ENCODE measurements at places on chromosomes 4 and X. TPM values are rescaled to one million over a fixed set of nuclear protein-coding genes. Genes with fewer than 3 reads are reported as not detected.
A peak's percentile ranks its signal among the peaks of the same experiment; 100 is the strongest.

- no peak for DNase-seq
Observed at GRCh38 chr4:87843936-87844335, 11.2 kb downstream of the MEPE start.

GRCh38 chrX:103792916-103793544 lies 16.4 kb downstream of the PLP1 start:
- DNase-seq: no peak

GRCh38 chr4:56235011-56235410 lies 152.3 kb downstream of the AASDH start:
- no peak for DNase-seq

DNA sequence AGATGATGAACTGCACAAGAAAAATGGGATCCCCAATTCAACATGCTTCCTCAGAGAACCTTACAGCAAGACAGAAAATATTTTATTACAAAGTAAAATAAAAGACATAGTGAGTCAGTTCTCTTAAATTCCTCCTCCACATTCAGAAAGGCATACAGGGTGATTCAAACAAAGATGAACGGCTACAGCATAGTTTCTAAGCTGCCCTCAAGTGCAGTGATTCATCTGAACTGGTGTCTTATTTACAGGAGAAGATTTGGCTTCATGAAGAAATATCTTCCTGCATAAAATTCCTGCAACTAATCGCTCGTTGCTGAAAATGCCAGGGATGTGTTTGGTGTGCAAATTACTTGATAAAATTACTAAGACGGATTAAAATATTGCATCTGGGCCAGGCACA lies 103.6 kb downstream of the PRKX start:
- peak; percentile 16 for DNase-seq

GRCh38 chr4:108683479-108683878 lies 33.1 kb downstream of the OSTC start:
- no peak for DNase-seq

GRCh38 chr4:127284236-127284635 lies 348.5 kb upstream of the INTU start:
- no peak for DNase-seq

GRCh38 chr4:145618210-145618931 lies 814 bp upstream of the MMAA start:
- no peak for DNase-seq

GRCh38 chr4:139453041-139453370 lies 915 bp upstream of the RAB33B start:
- DNase-seq: peak; percentile 72

DNA sequence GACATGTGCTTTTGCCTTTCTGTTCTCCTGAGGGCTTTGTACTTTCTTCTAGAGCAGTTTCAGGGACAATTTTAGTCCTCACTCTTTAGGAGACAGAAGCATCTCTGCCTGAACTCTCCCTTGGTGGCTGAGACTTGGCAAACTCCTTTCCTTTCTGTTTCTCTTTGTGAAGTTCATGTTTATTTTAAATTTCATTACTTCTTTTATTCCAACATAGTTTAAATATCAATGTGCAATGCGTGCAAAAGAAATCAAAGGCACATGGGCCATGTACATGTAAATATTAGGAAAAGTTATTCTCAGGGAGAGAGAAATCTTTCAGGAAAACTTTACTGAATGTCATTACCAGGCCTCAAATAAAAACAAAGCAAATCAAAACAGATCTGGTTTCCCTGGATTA lies 177.6 kb downstream of the RNF150 start:
- DNase-seq: no peak

GRCh38 chrX:19659929-19660328 lies 144.6 kb upstream of the MAP3K15 start:
- DNase-seq: no peak

DNA sequence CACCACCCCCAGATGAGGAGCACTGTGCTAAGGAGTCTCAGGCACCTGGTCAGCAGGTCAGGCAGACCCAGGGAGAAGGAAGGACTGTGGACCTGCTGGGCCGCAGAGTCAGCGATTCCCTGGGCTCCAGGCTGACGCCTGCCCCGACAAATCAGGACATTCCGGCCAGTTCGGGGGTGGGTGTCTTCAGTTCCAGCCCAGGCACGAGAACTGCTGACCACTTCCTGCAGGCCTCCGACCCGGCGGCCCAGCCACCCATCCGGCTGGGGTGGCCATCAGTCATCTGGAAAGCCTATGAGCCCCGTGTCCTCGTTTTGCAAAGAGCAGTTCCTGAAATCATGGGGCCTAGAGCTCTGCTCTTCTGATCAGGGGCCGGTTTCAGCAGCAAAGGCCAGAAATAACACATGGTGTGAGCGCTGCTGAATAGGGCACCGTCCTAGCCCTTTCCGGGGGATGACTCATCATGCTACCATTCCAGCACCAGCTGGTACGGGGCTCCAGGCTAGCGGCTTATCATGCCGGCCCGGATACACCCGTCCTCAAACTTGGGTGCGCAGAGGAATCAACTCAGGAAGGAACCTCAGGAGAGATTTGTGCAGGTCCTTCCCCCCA lies 7.8 kb upstream of the SH3TC1 start:
- DNase-seq: no peak

- no peak for DNase-seq
Observed at GRCh38 chr4:78634011-78634664, 82.6 kb downstream of the ANXA3 start.

DNA sequence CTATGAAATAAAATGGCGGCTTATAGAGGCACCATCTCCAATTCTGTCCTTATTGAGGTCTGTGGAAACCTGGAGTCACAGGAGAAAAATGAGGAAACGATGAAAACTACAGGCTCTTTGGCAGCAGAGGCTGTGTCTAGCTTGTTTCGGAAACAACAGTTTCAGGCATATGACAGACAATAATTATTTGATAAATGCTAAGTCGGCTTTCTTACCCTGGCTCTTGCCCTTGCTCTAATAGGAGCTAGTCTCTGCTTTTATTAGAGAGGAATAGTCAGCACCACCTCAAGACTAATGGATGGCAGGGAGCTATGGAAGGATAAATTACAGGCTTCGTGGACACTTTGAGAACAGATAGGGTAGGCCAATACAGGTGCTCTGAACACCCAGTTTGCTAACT lies 24.3 kb downstream of the HADH start:
- DNase-seq: no peak

- DNase-seq: no peak
Observed at GRCh38 chr4:64889906-64890610, 480.8 kb upstream of the TECRL start.

- DNase-seq: no peak
Observed at GRCh38 chr4:17580969-17581368, 4.0 kb downstream of the LAP3 start.

DNA sequence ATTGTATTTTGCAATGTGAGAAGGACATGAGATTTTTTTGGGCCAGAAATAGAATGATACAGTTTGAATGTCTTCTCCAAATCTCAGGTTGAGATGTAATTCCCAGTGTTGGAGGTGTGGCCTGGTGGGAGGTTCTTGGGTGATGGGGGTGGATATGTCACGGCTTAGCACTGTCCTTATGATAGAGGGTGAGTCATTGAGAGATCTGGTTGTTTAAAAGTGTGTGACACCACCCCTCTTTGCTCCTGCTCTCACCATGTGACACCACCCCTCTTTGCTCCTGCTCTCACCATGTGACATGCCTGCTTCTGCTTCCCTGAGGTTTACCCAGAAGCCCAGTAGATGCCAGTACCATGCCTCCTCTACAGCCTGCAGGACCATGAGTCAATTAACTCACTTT lies 1226.9 kb downstream of the PCDH7 start:
- no peak for DNase-seq

- no peak for DNase-seq
Observed at GRCh38 chrX:107355533-107355932, 93.9 kb upstream of the FRMPD3 start.

DNA sequence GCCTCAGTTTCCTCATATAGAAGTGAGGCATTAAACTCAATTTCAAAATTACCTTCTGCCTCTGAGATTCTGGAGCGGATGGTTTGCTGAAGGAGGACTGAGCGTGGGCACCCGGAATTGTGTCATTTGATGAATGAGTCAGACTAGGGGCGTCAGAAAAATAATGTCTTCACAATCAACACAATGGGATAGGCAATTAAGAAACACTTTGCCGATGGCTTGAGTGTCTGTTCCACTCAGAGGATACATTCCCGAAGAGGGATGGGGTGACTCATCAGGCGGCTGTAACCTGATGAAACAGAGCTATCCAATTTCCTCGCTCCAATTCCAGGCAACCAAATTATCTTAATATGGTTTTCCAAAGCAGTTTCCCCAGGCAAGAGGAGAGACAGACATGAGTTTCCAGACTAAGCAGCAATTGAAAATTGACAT lies 1.2 kb upstream of the CHRNA9 start:
- DNase-seq: peak; percentile 71

DNA sequence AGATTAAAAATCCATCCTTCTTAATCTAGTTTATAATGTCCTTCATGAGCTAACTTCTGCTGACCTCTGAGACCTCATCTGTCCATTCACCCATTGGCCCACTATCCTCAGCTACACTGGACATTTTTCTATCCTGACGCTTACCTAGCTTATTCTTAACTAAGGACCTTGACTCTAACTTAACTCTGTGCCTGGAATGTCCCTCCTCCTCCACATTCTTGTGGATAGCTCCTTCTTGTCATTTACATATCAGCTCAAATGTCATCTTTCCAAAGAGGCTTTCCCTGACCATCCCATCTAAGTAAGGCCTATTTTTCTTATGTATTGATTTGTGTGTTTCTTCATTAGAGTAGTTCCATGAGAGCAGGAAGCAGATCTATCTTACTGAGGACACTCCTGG lies 54.7 kb downstream of the ATXN3L start:
- DNase-seq: no peak

GRCh38 chrX:135556055-135556454 lies 35.6 kb downstream of the INTS6L start:
- DNase-seq: no peak

- DNase-seq: no peak
Observed at GRCh38 chrX:68343551-68343950, 89.7 kb downstream of the OPHN1 start.

- no peak for DNase-seq
Observed at GRCh38 chr4:4901877-4902276, 42.4 kb downstream of the MSX1 start.

DNA sequence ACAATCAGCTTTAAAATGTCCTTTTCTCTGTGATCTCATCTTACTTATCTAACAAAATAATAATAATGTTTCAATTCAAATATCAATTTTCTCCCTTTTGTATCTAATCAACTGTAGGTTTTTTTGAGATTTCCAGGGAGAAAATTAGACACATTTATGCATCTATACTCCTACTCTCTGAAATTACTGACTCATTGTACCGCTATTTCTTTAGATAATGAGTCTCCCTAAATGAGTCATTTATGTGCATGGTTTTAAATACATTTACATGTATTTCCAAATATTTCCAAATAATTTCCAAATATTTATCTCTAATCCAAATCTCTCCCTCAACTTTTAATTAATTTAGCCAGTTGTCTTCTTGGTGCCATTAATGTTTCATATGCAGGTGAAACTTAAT lies 621.0 kb downstream of the TECRL start:
- DNase-seq: no peak

- DNase-seq: no peak
Observed at GRCh38 chrX:107567370-107567769, 60.9 kb upstream of the PRPS1 start.

DNA sequence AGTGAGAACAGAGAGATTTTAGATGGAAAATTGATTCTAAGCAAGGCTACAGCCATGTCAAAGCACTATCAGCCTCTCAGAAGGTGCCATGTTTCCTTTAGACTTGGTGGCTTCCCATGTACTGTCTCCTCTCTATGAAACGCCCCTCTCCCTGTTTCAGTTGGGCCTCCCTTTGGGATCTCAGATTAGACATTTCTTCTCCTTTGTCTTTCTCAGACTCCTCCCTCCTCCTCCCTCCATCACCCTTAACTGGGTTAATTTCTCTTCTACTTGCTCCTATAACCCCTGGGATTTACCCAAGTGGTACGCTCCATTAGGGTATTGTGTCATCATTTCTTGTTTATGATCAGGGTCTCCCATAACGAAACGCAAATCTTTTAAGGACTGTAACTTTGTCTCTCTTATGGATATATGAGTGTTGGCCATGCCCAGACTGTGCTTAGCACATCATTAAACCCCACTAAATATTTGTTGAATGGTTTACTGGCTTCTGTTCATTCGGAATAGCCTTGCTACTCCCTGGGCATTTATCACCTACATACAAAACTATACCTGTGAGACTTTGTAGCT lies 106.8 kb downstream of the FAM9B start:
- no peak for DNase-seq

- no peak for DNase-seq
Observed at GRCh38 chrX:85903692-85904471, 143.5 kb downstream of the CHM start.

- DNase-seq: peak; percentile 16
Observed at GRCh38 chrX:109774706-109775105, 41.6 kb upstream of the ACSL4 start.

DNA sequence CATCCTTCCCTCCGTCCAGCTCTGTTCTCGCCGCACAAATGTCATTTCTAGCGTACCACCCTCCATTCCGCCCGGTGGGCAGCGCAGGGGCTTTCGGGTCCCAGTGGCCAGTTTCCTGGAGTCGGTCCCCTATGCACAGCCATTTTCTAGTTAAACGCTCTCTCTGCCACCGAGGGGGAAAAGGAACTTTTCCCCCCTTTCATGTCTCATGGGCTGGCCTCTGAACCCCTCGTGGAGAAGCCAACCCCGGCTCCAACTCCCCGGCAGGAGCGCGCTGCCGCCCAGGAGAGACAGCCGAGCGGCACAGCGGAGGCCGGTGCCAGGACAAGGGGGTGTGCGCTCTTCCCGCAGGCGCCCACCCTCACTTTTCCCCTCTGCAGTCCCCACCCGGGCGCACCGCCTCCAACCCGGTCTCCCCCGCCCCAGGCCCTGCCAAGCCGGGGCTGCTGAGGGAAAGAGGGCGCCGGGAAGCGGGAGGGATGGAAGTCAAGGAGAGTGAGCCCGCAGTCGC lies 662 bp downstream of the APBB2 start:
- DNase-seq: no peak

DNA sequence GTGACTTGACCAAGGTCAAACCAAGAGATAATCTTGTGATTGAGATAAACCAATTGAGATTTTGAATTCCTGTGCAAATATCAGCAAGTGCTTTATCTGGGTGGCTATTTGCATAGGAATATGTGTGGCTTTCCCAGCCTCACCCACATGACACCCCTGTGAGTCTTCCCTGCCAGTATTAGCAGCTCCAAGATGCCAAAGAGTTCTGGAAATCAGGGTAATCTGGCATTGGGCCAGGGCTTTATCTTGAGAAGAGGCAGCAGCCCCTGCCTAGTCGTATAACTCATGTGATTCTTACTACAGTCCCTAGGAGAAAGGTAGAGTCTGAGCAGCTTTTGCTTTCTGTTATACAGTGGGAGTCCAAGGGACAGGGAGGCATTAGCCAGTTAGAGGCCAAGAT lies 87.7 kb downstream of the RLIM start:
- DNase-seq: no peak

GRCh38 chrX:38214551-38215531 lies 5.8 kb downstream of the SRPX start:
- no peak for DNase-seq

- DNase-seq: no peak
Observed at GRCh38 chrX:80984118-80984517, 174.4 kb upstream of the BRWD3 start.

The EREG gene
- total RNA-seq: 7.5 TPM

The TDO2 gene
- total RNA-seq: not detected

The GRIA2 gene
- not detected for total RNA-seq

The RASL11B gene
- total RNA-seq: 0.67 TPM

The STK32B gene
- total RNA-seq: 2.6 TPM

The AGTR2 gene
- total RNA-seq: 0.33 TPM

The MTNR1A gene
- total RNA-seq: not detected

The ZRSR2 gene
- 6.0 TPM for total RNA-seq

The SMIM10 gene
- 1.9 TPM for total RNA-seq

The PNMA6F gene
- total RNA-seq: not detected

The PAGE2 gene
- not detected for total RNA-seq

The FATE1 gene
- not detected for total RNA-seq

The CDX4 gene
- not detected for total RNA-seq

The NSUN7 gene
- 8.9 TPM for total RNA-seq
